ENCODE measurements at places on chromosomes 11 and 22.

DNA sequence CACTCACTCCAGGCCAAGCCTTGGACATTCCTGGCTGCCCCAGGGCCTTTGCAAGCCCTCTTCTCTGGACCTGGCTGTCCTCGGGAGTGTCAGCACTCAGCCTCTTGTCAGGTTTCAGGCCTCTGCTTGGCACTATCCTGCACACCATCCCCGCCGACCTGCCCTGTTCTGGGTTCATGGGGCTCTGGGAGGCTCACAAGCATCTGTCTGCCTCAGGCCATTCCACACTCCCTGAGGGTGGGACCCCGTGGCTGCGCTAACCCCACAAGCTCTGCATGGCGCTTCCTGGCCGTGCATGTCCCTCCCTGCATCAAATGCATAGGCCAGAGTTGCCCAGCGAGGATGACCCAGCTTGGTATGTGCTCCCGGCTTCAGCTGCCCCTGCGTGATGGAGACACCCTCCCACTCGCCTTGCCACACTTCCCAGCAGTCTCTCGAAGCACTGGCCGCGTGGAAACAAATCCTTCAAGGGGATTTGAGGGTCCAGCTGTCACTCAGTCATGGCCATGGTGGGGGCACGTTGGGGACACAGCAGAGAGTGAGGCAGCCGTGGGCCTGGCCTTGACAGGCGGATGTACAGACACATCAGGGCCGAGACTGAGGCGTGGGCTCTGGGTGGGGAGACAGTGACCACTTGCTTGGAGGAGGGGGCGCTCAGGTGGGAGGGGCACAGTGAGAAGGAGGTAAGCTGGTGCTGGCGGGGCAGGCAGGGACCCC lies 87.3 kb downstream of the KCNQ1 start:
- no peak for DNase-seq

GRCh38 chr11:10975287-10975721 lies 117.5 kb upstream of the ZBED5 start:
- no peak for DNase-seq

- no peak for DNase-seq
Observed at GRCh38 chr11:104905271-104905670, 7.0 kb upstream of the CASP12 start.

GRCh38 chr11:73379189-73379880 lies 3.1 kb downstream of the RELT start:
- DNase-seq, result no peak

- no peak for DNase-seq
Observed at GRCh38 chr11:102214623-102215022, 102.7 kb upstream of the BIRC3 start.

- DNase-seq, result no peak
Observed at GRCh38 chr11:61067782-61068446, 34.4 kb upstream of the CD5 start.

DNA sequence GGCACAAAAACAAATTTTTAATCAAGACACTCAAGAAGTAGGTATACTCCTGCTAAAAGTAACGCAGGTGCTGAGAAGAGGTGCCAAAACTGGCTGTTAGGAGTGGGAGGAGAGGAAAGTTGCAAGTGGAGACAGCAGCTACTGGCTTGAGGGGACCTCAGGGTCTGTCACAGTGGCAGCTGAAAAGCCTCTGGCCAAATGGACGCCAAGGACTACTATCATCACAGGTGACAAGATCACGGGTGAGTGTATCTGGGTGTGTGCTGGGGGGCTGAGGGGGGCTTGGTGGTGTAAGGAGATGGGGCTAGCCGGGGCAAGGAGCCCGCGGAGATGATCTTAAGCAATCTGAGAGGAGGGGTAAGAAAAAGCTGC lies 687 bp downstream of the ZNF202 start:
- no peak for DNase-seq

DNA sequence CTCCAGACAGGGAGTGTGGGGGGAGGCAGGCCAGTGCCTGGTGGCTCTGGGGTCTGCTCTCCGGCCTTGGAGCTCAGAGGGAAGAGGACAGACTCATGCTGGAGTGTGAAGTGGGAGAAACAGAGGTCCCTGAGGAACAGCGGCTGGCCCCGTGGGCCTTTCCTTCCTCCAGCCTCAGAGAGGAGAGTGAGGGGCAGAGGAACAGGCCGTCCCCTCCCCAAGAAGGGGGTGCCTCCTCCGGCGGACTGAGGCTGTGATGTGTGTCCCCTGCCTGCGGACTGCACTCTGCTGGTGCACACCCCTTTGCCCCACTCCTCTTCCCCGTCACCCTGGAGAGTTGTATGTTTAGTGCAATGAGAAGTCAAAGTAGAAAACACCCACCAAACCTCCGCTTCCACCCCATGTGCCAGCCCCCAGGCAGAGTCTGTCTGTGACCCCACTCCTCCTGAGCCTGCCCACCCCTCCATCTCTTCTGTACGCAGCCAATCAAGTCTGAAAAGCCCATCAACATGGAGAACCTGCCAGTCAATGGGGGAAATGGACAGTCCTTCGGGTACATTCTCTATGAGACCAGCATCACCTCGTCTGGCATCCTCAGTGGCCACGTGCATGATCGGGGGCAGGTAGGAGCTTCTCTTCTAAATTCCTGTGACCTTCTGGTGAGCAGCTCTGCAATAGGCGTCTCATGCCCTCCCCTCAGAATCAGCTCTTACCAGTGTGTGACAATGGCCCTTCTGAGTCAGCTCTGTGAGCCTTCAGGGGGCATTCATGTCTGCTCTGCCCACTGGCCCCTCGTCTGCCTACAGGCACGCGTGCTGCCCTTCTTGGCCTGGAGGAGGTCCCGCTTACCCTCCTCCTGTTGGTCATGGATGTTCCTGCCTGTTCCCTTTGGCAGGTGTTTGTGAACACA lies 39.0 kb downstream of the GLB1L2 start:
- DNase-seq, result no peak

DNA sequence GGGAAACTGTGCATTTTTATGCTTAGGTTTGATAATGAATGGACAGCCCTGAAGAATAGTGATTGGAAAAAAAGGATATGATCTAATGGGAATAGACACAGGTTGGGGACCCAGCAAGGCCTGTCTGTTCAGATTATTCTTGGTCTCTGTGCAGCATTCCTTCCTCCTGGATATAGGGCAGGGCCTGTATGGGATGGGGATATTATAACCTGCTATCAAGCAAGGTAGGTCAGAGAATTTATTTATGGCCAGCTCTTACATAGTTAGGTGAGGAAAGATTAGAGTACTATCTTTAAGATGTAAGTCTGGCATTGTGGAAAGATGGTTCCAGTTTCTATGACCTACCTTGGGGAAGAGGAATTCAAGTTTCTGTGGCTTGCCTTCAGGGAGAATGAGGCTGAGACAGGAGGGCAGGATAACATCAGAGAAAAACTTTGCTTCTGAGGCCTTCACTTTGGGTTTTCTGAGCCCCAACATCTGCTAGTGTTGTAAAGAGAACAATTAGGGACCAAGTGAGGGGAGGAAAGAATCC lies 8.5 kb upstream of the BIRC2 start:
- DNase-seq, result no peak

- no peak for DNase-seq
Observed at GRCh38 chr22:32334660-32335365, 22.9 kb upstream of the RFPL3 start.

GRCh38 chr22:41360126-41360525 lies 21.6 kb upstream of the TEF start:
- DNase-seq, result no peak

DNA sequence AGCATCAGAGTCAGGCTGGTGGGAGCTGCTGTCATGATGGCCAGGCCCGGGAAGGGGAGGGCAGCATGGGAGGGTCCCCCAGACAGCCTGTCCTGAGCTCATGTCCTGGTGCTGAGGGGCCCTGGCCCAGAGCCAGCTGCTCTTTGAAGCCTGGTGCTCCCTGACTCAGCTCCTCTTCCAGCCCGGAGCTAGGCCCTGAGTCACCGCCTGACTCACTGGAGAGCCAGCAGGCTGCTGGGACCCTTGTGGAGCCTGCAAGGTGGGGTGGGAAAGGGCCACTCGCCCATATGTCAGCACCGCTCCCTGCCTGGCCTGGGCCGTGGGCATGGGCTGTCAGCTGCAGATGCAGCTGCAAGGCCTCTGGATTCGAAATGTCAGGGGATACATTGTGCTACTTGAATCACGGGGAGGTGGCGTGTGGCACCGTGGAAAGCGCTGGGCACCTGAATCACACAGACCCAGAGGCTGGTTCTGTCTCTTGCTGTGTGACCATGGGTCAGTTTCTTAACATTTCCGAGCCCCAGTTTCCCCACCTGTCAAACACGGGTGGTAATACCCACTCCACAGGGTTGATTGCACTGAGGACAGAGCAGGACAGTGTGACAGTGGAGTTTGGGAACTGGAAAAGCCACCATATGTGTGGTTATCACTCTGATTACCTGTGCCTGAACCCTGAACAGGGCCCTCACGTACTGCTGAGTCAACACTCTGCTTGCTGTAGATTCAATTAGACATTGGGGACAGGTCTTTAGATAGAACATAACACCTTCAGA lies 4.4 kb downstream of the CACNA1I start:
- DNase-seq, result no peak

- no peak for DNase-seq
Observed at GRCh38 chr11:66659763-66660162, 17.9 kb downstream of the RBM4B start.

GRCh38 chr11:45798793-45799441 lies 6.0 kb upstream of the SLC35C1 start:
- no peak for DNase-seq

DNA sequence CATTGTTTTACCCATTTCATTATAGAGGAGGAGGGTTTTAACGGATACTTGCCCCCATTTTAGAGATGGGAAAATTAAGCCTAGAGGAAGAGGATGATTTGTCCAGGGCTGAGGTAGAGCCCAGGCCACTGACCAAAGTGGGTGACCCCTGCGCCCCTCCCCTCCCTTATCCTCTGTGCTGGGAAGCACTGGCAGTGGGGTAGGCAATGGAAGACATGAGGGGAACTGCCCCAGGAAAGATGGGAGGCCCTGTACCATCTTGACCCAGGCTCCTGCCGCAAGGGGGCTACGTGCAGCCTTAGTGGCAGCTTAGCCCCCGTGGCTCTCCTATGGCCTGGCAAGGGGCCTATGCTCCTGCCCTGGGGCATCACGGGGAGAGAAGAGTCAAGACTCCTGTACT lies 76.4 kb upstream of the MYOD1 start:
- no peak for DNase-seq

- DNase-seq, result no peak
Observed at GRCh38 chr22:17272511-17272991, 53.3 kb upstream of the ADA2 start.

DNA sequence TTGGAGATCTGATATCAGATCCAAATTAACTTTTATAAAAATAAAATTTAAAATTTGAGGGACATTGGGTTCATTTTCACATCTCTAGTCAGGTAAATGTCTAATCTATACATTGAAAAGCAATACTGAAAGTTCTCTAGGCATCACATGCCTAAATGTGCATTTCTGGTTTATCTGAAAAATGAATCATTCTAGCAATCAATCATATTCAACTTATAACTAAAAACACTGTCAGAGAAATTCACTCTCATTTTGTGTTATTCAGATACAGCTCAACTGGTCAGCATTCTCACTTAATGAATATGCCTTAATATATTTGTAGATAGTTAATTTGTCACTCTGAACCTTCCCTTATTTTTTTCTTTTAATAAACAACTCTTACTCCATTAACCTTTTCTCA lies 243.2 kb downstream of the CASP12 start:
- DNase-seq, result no peak

DNA sequence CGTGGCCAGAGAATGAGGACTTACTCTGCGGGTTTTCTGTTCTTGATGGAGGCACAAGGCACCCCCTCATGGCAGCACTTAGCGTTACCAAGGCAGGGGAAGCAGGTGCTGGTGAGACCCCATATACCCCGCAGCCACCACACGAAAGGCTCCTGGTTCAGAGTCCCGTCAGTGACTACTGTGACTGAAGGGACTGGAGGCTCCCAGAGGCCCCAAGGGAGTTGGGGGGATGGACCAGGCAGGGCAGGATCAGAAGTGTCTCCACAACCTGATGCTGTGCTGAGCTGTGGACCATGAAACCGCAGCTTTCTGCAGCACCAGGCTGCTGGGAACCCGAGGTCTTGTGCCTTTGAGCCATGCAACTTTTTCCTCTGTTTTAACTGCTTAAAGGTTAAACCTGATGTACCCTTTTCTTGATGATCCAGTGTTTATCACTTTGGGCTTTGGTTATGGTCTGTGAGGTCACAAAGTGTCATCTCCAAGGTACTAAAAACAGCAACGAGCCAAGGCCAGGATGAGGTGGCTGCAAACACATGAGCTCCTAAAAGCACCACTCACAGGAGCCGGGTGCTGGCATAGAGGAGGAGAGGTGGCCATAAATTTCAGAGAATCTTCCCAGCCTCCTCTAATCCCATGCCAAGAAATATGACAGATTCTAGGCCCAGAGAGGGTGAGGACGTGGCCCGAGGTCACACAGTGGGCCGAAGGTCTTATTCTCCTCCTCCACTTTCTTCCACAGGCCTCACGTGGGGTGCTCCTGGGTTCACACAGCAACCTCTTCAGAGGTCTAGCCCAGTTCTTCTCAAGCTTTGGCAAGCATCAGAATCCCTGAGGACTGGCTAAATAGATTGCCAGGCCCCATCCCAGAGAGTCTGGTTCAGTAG lies 4.2 kb upstream of the LRRC32 start:
- no peak for DNase-seq

DNA sequence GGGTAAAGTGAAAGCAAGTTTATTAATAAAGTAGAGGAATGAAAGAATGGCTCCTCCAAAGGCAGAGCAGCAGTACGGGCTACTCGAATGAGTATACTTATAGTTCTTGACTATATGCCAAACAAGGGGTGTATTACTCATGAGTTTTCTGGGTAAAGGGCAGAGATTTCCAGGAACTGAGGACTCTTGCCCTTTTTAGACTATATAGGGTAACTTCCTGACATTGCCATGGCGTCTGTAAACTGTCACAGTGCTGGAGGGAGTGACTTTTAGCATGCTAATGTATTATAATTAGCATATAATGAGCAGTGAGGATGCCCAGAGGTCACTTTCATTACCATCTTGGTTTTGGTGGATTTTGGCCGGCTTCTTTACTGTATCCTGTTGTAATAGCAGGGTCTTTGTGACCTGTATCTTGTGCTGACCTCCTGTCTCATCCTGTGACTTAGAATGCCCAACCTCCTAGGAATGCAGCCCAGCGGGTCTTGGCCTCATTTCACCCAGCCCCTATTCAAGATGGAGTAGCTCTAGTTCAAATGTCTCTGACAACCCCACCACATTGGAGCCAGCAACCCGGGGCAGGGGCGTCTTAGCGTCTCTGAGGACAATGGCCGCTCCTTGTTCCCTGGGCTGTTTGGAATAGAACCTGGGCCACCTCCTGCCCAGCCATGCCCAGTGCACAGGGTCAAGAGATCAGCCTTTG lies 34.9 kb upstream of the CD82 start:
- no peak for DNase-seq

DNA sequence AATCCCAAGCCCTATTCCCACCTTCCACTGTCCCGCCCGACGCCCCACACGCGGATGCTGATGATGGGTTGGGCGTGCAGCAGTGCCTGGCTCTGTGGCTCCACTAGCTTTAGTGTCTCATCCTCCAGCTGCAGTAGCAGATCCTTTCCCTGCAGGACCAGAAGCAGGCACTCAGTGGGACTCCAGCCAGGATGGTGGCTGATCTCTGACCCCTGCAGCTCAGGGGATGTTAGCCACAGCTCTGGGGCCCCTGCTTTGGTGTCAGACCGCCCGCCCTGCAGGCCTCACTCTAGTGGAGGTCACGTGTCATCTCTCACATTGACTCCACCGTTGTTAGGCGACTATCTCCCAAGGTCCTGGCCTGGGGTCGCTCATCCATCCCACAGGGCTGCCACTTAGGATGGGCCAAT lies 11.8 kb downstream of the SMPD1 start:
- no peak for DNase-seq

- no peak for DNase-seq
Observed at GRCh38 chr11:57057561-57057960, 68.8 kb downstream of the OR5AK2 start.

- no peak for DNase-seq
Observed at GRCh38 chr11:10410844-10411200, 44.2 kb upstream of the AMPD3 start.
